Right renal pelvis (tissue), 4 donors: ENCODE measurements at places on chromosomes 3 and 15. TPM values are rescaled to one million over a fixed set of nuclear protein-coding genes. Genes with fewer than 3 reads are reported as not detected.

GRCh38 chr15:91182101-91182500 is 82.0 kb downstream of the SV2B start:
- DNase-seq: no peak

- no peak for DNase-seq
These were observed 28.4 kb upstream of the MEF2A start for GRCh38 chr15:99537344-99537743.

GRCh38 chr3:16370872-16371740 is 106.1 kb downstream of the OXNAD1 start:
- no peak for DNase-seq

DNA sequence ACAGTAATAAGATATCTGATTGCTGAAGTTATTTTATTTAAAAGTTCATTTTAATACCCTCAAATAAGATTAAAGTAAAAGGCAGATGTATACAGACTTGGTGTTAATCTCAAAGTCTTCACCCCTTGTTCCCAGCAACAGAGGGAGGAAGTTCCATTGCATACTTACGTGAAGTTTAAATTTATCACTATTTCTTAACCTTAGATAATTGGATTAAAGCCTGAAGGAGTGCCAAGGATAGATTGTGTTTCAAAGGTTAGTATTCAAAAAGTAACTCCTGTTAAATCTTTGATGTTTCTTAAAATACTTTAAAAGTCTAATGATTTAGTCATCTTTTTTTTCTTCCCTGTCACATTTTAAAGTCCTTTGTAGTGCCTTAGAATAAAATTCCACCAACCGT is 39.3 kb downstream of the ATP1B3 start:
- no peak for DNase-seq

The DLG1 gene
- polyA plus RNA-seq: 73.5 TPM
